ENCODE measurements at places on chromosomes 6 and 20. TPM values are rescaled to one million over a fixed set of nuclear protein-coding genes. Genes with fewer than 3 reads are reported as not detected.

Gene CALHM4
- total RNA-seq: not detected

- peaks cover 18% of the 10 kb centered on the region for H3K4me1 ChIP-seq
- no peak overlapping the region for H3K4me3 ChIP-seq
- H3K27me3 ChIP-seq: no peaks in the 10 kb centered on the region
- peak overlapping the region; percentile 5 for H3K27ac ChIP-seq
- no peak for DNase-seq
Measured at GRCh38 chr6:54981276-54981609, 134.7 kb downstream of the FAM83B start.

Gene NNAT
- total RNA-seq: not detected

DNA sequence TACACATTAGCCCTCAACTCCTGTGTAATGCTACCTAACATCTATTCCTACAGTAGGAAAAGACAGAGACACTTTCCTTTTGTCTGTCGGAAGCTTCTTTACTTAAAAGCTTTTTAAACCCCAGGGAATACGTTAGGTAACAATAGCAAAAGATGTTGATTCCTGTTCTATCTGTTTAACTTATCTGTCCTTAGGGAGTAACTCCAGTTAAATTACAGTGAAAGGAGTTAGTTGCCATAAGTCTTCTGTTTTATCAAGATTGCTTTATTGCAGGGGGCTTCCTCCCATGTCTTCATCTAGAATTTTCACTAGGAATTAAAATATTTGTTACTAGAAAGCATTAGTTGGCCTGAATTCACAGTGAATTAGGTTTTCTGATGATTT is 26.2 kb downstream of the TOP1 start:
- no peak for DNase-seq
- H3K27me3 ChIP-seq: no peaks in the 10 kb centered on the region
- peaks cover 89% of the 10 kb centered on the region for H3K4me1 ChIP-seq
- no peak overlapping the region for H3K4me3 ChIP-seq
- H3K36me3 ChIP-seq: peaks cover 5% of the 10 kb centered on the region

Gene MAPK13
- total RNA-seq: 11.9 TPM

- peaks cover 22% of the 10 kb centered on the region for H3K36me3 ChIP-seq
- peaks cover 1% of the 10 kb centered on the region for H3K27me3 ChIP-seq
- DNase-seq: no peak
- no peak overlapping the region for H3K4me3 ChIP-seq
- H3K27ac ChIP-seq: no peak overlapping the region
Measured at GRCh38 chr20:29409833-29410805, 1847.3 kb upstream of the DEFB115 start.

DNA sequence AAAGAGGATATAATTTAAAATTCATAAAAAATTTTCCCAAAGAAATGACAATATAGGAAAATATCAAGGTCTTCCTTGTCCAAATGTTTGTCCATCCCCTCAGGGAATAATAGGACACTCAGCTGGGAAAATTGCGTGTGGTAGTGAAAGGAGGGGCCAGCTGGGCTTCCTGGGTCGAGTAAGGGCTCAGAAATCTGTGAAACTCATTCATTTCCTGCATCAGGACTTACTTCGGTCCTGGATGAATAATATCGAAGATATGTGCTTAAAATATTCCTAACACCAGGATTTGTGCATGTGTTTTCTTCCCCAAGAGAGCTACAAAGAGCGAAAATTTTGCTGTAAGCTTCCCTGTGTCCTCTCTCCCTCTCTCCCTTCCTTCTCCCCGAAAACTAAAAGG is 118.2 kb upstream of the GJE1 start:
- H3K36me3 ChIP-seq: no peaks in the 10 kb centered on the region
- peaks cover 62% of the 10 kb centered on the region for H3K4me1 ChIP-seq
- peak overlapping the region; percentile 93 for H3K27ac ChIP-seq
- peak; percentile 94 for DNase-seq
- H3K4me3 ChIP-seq: peak overlapping the region; percentile 76

DNA sequence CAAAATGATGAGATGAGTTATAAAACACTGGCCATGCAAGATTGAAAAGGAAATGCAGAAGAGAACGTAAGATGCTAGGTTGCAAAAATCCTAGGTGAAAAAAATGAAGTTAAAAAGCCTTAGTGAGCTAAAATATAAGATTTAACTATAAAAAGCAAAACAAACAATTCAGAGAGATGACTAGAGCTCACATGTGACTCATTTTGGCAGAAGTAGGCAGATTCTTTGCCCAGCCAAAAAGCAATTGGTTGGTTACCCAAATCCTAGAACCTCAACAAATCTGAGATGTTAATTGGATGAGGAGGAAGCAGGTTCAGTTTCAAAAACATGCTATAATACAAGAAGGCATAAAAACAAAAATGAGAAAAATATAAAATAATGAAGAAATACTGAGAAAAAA is 249.1 kb downstream of the OGFRL1 start:
- H3K4me3 ChIP-seq: no peak overlapping the region
- no peak overlapping the region for H3K27ac ChIP-seq
- no peaks in the 10 kb centered on the region for H3K27me3 ChIP-seq
- H3K4me1 ChIP-seq: peaks cover 30% of the 10 kb centered on the region
- no peaks in the 10 kb centered on the region for H3K36me3 ChIP-seq
- peak; percentile 49 for DNase-seq

DNA sequence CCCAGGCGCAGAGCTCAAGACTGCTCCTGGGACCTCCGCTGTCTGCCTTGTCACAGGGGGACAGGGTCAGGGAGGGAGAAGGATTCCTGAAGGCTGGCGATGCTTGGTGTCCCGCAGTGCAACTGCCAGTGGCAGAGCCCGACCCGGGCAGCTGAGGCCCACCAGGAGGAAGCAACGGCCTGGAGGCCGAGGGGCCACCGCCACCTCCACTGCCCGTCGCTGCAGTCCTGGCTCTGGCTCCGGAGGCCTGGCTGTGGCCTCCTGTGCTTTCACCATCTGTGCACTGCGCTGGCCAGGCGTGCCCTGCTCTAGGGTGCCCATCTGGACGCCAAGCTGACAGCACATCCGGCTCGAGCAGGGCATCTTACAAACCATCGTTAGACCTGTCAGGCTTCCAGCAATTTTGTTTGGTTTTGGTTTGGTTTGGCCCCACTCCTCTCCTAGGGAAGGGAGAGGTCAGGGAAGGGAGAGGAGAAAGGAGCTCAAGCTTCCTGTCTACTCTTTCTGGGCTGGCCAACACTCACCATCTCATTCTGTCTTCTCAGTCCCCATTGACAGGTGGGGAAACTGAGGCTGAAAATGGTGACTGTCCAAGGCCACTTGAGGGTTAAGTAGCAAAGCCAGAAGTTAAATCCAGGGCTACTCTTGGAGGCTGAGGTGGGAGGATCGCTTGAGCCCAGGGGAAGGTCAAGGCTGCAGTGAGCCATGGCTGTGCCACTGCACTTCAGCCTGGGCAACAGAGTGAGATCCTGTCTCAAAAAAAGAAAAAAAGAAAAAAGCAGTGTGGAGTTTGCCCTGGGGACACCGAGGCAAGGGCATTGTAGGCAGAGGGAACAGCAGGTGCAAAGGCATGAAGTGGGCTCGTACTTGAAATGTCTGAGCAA is 37.7 kb upstream of the NOL4L start:
- H3K36me3 ChIP-seq: no peaks in the 10 kb centered on the region
- H3K27ac ChIP-seq: no peak overlapping the region
- H3K27me3 ChIP-seq: peaks cover 22% of the 10 kb centered on the region

Gene KHDC3L
- total RNA-seq: not detected

DNA sequence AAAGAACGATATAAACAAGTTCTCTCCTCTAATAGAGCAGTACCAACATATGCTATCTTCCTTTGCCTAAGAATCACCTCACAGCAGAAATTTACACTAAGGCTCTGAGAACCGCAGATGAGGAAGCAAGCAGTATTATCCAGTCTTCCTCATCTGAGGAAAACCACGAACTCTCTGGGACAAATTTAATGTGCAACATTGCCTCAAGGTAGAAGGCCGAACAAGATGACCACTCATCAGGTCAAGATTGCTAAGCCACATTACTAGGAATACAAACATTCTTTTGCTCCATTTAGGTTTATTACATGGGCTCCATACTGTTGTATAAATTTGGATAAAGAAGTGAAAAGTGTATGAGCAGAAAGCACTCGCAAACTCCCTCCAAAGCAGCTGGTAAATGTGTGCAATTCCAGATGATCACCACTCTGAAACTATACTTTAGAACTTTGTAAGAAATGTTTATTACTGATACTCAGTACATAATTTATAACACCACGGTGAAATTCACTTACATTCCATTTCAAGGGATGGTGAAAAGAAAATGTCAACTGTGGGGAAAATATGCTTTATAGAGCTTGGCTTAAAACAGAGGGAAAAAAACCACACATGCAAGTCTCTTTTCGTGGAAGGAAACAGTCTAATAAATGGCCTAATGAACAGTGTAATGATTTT is 398.4 kb downstream of the BTBD9 start:
- H3K27me3 ChIP-seq: no peaks in the 10 kb centered on the region
- peaks cover 5% of the 10 kb centered on the region for H3K36me3 ChIP-seq
- peak overlapping the region; percentile 65 for H3K27ac ChIP-seq
- DNase-seq: peak; percentile 63
- H3K4me3 ChIP-seq: peak overlapping the region; percentile 44

- no peak overlapping the region for H3K4me3 ChIP-seq
- H3K27me3 ChIP-seq: no peaks in the 10 kb centered on the region
- no peak overlapping the region for H3K27ac ChIP-seq
- H3K36me3 ChIP-seq: no peaks in the 10 kb centered on the region
Measured at GRCh38 chr6:115954740-115955139, 106.0 kb downstream of the FRK start.

GRCh38 chr6:155154158-155154830 is 109.5 kb upstream of the CLDN20 start:
- peaks cover 1% of the 10 kb centered on the region for H3K27me3 ChIP-seq
- H3K36me3 ChIP-seq: peaks cover 10% of the 10 kb centered on the region
- DNase-seq: peak; percentile 94
- H3K4me3 ChIP-seq: peak overlapping the region; percentile 44
- peak overlapping the region; percentile 97 for H3K27ac ChIP-seq

Gene CD164
- total RNA-seq: 245 TPM

Gene ZC2HC1B
- not detected for total RNA-seq

DNA sequence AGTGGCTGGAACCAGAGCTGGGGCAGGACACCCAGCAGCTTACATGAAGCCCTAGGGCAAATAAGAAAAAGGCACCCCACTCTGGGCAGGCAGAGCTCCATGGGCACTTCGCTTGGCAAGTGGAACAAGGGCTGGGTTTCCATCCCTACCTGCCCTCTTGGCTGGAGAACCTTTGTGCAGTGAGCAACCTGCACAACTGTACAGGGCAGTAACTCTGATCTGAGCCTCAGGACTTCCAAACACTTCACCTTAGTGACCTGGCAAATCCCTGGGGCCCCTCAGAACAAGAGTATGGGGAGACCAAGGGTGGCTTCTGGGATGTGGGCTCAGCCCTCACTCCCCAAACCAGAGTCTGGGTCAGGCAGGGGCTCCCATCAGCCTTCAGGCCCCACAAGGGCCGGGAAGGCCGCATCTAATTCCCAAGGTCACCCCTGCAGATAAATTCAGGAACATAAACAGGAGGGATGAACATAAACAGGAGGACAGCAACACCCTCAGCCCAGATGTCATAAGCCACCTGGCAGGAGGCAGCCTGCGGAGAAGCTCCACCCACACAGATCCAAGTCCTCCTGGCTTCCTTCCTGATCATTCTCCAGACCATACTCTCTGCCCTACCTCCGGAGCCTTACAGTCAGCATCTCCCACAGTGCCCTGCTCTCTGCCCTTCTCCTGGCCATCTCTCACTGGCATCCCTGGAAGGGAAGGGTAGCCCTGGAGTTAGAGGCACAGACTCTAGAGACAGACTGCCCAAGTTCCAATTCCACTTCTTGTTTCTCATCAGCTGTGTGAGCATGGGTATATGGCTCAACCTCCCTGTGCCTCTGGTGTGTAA is 37.5 kb downstream of the HNF4A start:
- H3K27ac ChIP-seq: no peak overlapping the region
- DNase-seq: no peak
- peaks cover 14% of the 10 kb centered on the region for H3K4me1 ChIP-seq
- peaks cover 47% of the 10 kb centered on the region for H3K27me3 ChIP-seq
- H3K4me3 ChIP-seq: no peak overlapping the region

DNA sequence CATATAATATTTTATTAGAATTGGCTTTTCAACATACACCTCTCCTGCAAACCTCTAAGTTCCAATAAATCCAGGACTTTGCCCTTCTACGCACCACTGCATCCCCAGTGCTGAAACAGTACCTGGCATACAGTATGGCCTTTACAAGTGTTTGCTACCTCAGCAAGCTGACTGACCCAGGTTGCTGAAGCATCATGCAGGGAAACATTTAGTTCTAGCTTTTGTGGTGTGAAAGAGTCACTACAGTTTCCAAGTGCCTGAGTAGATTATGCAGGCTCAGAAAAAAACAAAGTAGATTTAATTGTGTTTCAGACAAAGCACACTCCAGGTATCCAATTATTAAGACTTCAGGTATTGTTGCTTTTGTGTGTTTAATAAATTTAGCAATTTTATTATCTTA is 614.2 kb upstream of the NRSN1 start:
- no peaks in the 10 kb centered on the region for H3K36me3 ChIP-seq
- DNase-seq: no peak
- no peaks in the 10 kb centered on the region for H3K4me1 ChIP-seq
- H3K27me3 ChIP-seq: no peaks in the 10 kb centered on the region

- peak overlapping the region; percentile 52 for H3K4me3 ChIP-seq
- H3K27ac ChIP-seq: peak overlapping the region; percentile 87
- H3K4me1 ChIP-seq: peaks cover 37% of the 10 kb centered on the region
- H3K36me3 ChIP-seq: peaks cover 5% of the 10 kb centered on the region
- no peaks in the 10 kb centered on the region for H3K27me3 ChIP-seq
Measured at GRCh38 chr20:51661609-51662178, 106.5 kb downstream of the ATP9A start.

DNA sequence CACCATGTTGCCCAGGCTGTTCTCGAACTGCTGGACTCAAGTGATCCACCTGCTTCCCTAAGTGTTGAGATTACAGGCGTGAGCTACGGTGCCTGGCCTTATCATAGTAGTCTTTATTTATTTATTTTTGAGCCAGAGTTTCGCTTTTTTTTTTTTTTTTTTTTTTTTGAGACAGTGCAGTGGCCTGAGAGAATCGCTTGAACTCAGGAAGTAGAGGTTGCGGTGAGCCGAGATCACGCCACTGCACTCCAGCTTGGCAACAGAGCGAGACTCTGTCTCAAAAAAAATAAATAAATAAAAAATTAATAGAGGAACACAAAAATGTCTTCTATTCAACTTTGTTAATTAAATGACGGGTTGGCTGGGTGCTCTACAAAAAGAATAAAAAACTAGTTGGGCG is 12.9 kb downstream of the MAPRE1 start:
- no peak for DNase-seq
- H3K27ac ChIP-seq: no peak overlapping the region
- peaks cover 30% of the 10 kb centered on the region for H3K4me1 ChIP-seq
- H3K4me3 ChIP-seq: no peak overlapping the region
- peaks cover 28% of the 10 kb centered on the region for H3K36me3 ChIP-seq

Gene C20orf202
- total RNA-seq: not detected

- peaks cover 5% of the 10 kb centered on the region for H3K27me3 ChIP-seq
- H3K36me3 ChIP-seq: peaks cover 5% of the 10 kb centered on the region
- DNase-seq: peak; percentile 35
- H3K4me1 ChIP-seq: peaks cover 68% of the 10 kb centered on the region
- peak overlapping the region; percentile 94 for H3K4me3 ChIP-seq
- peak overlapping the region; percentile 96 for H3K27ac ChIP-seq
Measured at GRCh38 chr6:142942805-142943227, 2.2 kb downstream of the HIVEP2 start.

- H3K4me3 ChIP-seq: no peak overlapping the region
- peaks cover 35% of the 10 kb centered on the region for H3K4me1 ChIP-seq
- H3K27ac ChIP-seq: no peak overlapping the region
- no peak for DNase-seq
- peaks cover 42% of the 10 kb centered on the region for H3K36me3 ChIP-seq
Measured at GRCh38 chr20:62156592-62157386, 13.2 kb downstream of the SS18L1 start.
